IPS DF 6.9 (cell line): ENCODE measurements at places on chromosomes 16 and 17.

DNA sequence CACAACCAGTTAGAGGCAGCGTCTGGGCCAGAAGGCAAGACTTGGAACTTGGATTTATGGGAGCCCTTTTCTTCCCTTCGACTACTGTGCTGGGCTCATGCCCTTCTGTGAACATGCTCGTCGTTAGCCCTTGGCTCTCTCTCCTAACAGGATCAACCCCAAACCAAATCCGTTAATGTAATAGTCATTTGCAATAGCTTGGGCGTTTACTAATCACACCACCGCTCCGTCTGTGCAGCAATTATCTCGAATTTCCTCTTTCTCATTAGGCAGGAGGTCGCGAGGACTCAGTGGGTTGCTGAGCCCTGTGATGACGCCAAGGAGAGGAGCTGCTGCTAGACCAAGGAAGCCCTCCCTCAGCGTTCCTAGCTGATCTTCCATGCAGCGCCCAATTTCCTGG is 114.7 kb downstream of the ENGASE start:
- DNase-seq = no peak

- no peak for DNase-seq
These were observed 60.1 kb downstream of the ARSG start for GRCh38 chr17:68351395-68351794.

- no peak for DNase-seq
These were observed 13.9 kb upstream of the CSNK2A2 start for GRCh38 chr16:58211846-58212245.

- no peak for DNase-seq
These were observed 19.3 kb downstream of the CDH1 start for GRCh38 chr16:68756239-68756915.

- no peak for DNase-seq
These were observed 17.1 kb upstream of the FAM83G start for GRCh38 chr17:19021622-19022083.

- no peak for DNase-seq
These were observed 711 bp downstream of the ALYREF start for GRCh38 chr17:81890447-81891302.

DNA sequence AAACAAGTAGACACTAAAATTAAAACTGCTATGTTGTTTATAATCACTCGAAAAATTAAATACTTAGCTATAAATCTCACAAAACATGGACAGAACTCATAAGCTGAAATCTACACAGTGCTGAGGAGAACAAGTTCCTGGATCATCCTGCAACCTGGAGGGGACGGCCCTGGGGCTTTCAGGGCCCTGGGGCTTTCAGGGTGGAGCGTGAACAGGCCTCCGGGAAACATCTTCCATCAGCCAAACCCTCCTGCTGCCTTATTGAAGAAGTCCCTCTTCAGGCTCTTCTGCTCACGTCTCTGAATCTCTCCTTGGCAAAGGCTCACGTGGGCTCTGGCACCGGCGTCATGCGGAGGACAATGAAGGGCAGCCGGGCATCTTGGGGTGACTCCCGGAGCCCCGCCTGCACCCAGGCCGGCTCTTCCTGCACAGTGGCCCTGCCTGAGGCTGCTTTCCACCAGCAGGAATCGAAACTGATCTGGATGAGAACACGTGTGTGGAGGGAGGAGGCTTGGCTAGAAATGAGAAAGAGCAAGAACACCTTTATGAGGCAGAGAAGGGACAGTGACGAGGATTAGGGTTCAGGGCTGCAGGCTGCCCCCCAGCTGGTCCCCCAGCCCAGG is 127.3 kb downstream of the CDRT15L2 start:
- no peak for DNase-seq

- no peak for DNase-seq
These were observed 146.8 kb downstream of the SOX9 start for GRCh38 chr17:72267601-72268000.

GRCh38 chr17:2719861-2720260 is 8.3 kb upstream of the CLUH start:
- no peak for DNase-seq

DNA sequence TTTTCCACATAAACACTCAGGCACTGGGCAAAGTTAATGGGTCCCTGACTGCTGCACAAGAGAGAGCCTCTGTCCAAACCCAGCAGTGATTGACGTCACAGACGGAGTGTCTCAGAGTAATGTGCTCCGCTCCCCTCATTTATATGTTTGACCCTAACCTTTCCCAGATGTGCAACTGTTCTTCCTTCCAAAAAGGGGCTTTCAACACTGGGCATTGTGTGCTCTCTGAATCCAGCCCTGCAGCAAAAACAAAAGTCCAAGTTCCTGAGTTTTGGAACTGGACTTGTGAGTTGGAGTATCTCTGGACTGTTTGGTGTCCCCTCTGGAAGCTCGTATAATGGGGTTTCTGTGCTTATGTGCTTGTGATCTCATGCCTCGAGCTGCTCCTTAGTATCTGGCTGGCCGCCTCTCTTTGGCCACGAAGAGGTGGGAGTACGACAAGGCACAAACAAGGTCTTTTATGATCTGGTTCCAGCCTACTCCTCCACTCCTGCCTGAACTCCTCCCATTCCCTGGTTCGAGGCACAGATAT is 76.4 kb upstream of the SMIM36 start:
- no peak for DNase-seq

GRCh38 chr16:65548470-65548869 is 426.6 kb upstream of the CDH11 start:
- no peak for DNase-seq

DNA sequence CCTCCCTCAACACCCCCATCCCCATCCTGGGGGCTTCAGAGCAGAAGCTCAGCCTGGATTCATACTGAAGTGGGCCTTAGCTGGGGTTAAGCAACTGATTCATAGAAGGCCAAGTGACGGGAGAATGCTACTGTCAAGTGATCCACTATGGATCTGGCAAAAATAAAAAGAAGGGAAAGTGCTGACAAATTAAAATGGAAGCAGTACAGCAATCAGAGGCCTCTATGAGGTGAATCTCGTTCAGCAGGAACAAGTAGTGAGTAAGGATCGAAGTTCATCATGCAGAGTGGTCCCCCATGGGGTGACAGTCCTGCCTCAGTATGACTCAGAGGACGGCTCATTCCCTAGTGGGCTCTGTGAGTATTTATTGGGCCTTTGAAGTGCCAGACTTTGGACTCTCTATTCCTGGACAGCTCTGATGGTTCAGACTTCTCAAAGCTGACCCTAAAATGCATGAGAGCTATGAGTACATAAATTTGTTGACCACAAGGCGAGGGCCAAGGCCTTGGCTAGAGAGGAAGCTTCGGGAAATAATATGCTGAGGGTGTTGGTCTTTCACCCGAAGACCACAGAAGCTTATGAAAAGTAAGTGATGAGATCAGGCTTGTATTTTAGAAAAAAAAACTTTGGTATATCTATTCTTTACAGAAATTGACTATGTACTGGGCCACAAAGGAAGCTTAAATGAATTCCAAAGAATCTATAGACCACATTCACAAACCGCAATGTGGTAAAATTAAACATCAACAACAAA is 5.3 kb upstream of the NSMCE1 start:
- no peak for DNase-seq

DNA sequence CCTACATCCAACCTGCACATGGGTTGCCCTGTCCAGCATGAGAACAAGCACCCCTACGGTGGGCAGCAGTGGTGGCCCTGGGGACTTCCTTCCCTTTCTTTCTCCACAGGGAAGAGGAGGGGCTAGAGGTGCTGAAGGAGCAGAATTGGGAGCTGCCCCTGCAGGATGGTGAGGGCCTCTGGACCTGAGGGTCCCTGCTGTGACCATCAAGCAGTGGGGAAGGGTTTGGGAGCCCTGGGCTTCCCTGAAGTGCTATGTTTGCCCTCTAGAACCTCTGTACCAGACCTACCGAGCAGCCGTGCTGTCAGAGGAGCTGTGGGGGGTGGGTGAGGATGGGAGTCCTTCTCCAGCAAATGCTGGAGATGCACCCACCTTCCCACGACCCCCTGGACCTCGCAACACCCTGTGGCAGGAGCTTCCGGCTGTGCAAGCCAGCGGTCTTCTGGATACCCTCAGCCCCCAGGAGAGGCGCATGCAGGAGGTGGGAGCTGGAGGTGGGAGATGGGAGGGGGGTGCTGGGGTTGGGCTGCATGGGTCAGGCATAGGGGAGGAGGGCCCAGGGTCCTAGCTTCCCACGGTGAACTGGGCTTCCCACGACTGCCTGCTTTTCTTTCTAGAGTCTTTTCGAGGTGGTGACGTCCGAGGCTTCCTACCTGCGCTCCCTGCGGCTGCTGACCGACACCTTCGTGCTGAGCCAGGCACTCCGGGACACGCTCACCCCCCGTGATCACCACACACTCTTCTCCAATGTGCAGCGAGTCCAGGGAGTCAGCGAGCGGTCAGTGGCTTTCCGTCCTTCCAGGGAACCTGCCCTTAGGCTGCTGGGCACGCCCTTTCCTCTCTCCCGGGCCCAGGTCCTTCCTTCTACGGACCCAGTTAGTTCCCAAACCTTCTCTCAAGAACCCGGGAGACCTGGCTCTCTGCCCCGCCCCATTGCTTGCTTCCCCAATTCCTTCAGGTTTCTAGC is 5.0 kb downstream of the ARHGEF15 start:
- DNase-seq = no peak

- no peak for DNase-seq
These were observed 1.3 kb downstream of the SLC43A2 start for GRCh38 chr17:1627182-1627981.

DNA sequence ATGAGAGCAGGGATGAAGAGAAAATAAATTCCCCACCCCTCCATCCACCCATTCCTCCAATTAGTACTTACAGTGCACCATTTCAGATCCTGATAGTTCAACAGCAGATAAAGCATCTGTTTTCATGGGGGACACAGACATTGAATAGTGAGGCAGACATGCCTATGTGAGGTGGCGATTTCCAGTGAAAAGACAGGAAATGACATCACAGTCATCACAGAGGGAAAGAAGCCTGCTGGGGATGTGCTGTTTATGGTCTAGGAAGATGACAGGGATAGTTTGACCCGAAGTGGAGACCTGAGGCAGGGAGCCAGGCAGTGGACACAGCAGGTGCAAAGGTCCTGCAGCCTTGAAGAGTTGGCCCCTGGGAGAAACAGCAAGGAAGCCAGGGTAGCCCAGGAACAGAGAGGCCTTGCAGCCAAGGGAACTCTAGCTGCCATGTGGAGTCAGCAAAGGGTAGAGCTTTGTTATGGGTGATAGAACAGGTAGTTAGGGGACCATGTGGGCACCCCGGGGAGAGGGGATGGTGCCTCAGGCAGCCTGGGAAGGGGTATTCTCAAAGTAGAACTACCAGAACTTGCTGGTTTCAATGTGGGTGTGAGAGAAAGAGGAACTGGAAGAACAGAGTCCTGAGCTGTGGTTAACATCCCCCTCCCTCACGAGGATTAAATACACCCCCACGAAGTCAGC is 256.6 kb downstream of the CPPED1 start:
- no peak for DNase-seq

GRCh38 chr16:13435415-13435814 is 484.5 kb upstream of the ERCC4 start:
- DNase-seq = no peak

DNA sequence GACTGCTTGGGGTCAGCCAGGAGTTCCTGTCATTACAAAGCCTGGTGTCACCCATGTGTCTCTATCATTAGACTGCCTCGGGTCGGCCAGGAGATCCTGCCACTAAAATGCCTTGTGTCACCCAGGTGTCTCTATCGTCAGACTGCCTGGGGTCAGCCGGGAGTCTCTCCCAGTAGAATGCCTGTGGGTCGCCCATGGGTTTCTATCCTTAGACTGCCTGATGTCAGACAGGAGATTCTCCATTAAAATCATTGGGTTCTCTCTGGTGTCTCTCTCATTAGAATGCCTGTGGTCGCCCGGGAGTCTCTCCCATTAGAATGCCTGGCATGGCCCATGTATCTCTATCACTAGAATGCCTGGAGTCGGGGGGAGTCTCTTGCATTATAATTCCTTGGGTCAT is 2231.0 kb downstream of the TP53TG3F start:
- no peak for DNase-seq

GRCh38 chr17:41617698-41618097 is 5.1 kb upstream of the KRT16 start:
- DNase-seq = no peak

DNA sequence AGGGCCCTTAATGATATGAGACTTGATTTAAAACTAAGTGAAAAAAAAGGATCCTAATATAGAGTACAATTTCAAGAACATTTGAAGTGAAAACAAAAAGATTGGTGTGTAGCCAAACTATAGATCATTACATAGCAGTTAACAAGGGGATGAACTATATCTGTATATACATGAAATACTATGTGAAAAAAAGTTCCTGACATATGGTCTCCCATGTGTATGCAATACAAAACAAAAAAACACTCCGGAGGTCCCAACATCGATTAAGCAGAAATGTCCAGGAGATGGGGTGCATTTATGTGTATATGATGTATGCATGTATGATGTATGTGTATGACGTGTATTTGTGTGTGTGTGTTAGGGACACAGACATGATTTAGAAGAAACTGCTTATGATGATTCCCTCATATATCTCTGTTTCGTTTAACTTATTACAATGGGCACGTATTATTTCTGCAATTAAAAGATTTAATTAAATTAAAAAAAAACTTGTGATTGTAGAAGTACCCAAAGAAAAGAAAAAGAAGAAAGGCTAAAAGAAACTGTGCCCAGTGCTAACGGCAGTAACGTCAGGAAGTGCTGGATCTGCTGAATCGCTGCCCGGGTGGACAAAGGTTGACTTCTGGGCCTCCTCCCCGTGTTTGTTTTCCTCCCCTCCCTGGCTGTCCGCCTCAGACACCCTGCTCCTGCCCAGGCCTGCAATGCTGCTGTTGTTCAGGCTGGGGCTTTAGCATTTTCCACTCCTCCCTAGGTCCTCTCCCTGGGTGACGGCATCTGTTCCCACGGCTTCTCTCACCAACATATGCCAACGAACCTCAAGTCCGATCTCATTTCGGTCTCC is 36.9 kb downstream of the TBX4 start:
- DNase-seq = no peak

GRCh38 chr17:50564916-50565315 is 4.4 kb downstream of the CACNA1G start:
- no peak for DNase-seq

DNA sequence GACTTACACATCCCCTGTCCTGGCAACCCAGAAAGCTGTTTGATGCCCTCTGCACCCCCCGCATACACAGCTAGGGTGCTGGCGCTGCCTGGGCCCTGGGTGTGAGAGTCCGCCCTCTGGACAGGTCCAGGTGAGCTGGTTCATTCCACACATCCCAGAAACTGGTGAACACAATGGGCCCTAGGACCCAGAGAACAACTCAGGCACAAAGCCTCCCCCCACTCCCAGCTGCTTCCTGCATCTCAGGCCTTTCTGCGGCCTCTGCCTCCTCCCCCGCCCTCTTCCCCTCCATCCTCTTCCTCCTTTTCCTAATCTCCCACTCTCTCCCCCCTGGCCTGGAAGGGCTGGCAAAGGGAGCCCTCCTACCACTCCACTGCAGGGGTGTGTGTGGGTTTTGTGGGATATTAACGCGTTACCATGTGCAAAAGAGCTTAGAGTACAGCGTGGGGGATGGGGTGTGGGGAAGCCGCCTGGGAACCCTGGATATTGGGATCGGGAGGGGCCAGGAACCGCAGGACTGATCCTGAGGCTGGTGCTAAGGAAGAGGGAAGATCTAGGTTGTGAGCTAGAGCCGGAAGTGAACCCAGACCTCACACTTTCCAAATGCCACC is 1.6 kb upstream of the PPP1R9B start:
- no peak for DNase-seq

- no peak for DNase-seq
These were observed 214.7 kb downstream of the RPTOR start for GRCh38 chr17:80759377-80759673.

- DNase-seq = no peak
These were observed 146.3 kb upstream of the FOXF1 start for GRCh38 chr16:86363836-86364618.
